ENCODE measurements at places on chromosomes 4 and X.

GRCh38 chr4:22712529-22712928 lies 19.8 kb downstream of the GBA3 start:
- DNase-seq = no peak

- no peak for DNase-seq
Observed at GRCh38 chr4:119050527-119051090, 85.0 kb upstream of the MYOZ2 start.

DNA sequence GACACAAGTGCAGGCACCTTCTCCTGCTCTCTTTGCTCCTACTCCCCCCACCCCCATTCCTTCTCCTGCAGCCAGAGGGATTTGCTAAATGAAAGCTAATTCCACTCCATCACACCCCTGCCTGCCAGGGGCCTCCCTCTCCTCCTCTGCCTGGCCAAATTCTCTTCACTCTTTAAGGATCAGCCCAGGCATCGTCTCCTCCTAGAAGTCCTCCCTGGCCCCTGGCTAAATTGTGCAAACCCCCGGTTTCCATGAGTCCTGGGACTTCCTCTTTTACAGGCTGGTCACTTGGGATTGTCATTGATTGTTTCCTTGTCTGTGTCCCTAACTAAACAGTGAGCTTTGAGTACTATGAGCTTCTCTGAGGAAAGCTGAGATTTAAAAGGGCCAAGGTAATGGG lies 8.7 kb upstream of the ABLIM2 start:
- no peak for DNase-seq

GRCh38 chr4:186685767-186686183 lies 37.9 kb downstream of the FAT1 start:
- no peak for DNase-seq

- no peak for DNase-seq
Observed at GRCh38 chr4:153509724-153510123, 43.6 kb downstream of the TMEM131L start.

DNA sequence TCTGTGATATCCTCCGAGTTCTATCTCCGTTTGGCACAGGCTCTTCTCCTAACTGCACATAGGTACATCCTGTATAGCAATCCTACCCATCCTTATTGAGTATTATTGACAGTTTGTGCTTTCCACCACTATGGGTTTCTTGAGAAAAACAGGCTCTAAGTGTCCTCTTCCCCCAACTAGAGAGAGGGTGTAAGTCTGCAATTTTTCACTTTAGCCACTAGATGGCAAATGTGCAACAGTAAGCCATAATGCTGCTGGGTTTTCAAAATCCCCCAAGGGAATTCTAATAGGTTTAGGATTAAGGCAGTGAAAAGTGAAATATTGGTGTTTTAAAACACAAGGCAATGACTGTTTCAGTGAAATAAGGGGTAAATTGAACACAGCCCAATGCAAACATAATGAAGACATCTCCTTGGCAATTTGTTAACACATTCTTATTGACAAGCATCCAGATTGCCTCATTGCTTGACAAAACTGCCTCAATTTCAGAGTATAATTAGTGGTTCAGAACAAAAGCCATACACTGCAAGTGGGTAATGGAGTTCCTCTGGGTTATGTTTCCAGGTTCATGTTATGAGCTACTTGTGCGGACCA lies 239.0 kb upstream of the HTR2C start:
- peak; percentile 10 for DNase-seq

GRCh38 chr4:304969-305680 lies at the start of gene ZNF732:
TSS of gene ZNF732 (minus strand) at chr4:305474. CDS start at chr4:305310, 164 bp downstream.
- peak; percentile 33 for DNase-seq

DNA sequence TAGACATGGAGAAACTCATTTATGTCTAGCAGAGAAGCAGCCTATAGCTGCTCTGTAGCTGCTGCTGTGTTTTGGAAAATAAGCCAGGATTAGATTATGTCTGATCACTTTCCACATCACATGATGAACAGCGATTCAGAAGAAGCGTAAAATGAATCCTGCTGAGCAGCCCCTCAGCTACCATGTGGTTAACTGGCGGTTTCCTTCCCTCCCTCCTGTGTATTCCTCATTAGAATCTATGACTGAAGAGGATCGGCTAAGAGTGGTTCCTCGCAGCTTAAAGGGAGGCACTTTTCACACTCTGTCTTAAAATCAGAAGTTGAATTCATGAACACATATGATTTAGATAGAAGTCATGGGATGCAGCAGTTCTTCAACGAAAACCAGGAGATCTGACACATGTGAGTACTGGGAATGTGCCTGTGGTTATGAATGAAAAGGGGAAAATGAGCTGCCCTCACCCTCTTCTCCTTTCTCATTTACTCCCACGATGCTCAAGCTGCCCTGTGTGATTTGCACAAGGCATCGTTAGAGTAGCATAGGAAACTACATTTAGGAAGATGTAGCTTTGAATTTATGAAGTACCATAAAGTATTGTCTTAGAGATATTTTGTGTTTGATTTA lies at the start of gene PPEF1:
TSS of gene PPEF1 (plus strand) at position 220 of the 624 bp plus-strand sequence. CDS start at position 356, 136 bp downstream.
- DNase-seq = no peak

DNA sequence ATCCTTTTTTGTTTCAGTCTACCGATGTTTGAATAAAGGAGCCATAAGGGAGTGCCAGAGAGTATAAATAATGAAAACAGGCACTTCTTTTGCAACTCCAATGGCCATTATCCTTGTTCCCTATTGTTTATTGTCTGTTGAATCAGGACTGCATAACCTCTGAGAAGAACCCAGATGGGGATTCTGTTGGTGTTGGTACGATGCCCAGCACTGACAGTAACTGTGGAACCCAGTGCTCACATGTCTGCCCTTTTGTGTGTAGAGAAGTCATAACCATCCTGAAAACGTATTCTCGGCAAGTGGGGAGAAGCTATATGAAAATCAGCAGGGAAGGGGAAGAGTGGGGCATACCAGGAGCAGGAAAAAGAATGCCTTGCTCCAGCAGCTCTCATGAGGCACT lies 195.1 kb upstream of the EDNRA start:
- peak; percentile 63 for DNase-seq

DNA sequence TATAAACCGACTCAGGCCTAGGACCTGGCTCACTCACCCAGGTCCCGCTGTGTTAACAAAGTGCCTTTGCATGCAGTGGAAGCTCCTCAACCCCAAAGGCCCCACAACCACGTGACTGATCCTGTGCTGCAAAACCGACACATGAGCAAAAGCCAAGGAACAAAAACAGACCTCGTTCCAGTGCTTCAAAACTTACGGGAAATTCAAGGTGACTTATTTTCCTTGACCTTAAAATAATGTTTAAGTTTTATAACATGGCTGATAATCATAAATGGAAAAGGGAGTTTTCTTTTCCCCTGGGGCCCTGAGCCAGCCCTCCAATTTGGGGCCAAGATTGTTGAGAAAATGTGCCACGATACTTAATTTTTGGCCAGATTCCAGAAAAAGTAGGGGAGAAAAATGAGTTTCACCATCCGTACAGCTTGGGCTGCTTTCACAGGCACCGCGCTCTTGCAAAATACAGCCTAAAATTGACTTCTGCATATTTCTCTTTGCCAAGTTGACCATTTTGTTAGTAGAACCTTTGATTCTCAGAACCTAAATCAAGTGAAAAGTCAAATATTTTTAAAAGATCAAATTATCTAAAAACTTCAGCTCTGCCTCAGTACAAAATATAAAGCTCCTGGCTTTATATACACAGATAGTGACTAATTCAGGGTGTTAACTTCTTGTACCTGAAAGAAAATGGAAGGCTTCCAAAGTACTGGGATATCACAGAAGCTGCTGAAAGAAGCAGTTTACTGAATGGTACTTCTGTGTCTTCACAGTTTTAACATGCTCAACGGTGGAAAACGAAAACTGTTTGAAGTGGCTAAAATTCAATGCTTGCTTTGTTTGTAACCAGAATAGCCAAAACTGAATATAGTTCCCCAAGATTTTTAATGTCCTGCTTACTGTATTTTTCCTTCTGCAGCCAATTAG lies 93.8 kb downstream of the APBB2 start:
- peak; percentile 76 for DNase-seq

- no peak for DNase-seq
Observed at GRCh38 chr4:126898815-126899214, 733.9 kb upstream of the INTU start.

DNA sequence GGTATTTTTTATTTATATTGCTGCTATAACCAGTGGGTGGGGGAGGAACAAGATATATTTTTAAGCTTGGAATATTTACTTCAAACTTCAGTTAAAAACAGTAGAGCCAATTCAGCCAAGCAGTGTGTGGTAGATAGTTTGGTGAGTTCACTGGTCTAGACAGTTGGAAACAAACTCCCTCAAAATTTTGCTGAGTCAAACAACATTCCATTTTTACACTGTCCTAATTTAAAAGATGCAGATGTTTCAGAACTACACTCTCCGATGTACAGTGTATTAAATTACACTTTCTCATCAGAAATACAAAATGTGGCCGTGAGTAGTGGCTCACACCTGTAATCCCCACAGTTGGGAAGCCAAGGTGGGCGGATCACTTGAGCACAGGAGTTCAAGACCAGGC lies 23.3 kb downstream of the PRKX start:
- no peak for DNase-seq

DNA sequence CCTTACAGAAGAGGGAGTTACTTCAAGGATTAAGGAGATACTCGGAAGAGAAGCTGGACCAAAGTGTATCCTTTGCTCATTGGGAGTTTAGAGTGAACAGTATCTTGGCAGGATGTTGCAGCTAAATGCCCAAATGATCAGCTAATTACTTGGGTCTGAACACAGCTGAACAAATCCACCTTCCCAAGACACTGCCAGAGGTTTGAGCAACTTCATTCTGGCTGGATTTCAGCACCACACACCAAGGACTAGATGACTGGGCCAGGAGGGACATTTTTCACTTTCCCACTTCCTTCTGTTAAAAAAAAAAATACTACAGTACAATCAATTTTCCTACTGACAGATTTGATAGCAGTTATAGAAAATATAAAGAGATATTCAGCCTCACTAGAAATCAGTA lies 324.6 kb downstream of the MID1IP1 start:
- no peak for DNase-seq

DNA sequence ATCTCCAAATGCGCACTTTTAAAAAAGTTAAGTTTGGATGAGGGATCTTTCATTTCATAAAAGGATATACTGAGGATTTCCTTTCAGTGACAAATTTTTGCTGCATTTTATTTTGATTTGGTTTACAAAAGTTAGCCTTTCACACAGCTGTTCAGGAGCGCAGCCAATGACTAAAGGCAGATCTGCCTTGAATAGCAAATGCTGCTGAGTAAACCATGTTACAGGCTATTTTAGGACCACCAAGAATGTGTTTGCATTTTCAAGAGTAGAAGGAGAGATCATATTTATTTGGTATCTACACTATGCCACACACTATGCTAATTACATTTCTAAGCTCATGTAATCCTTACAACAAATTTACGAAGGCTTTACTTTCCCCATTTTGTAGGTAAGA lies 92.1 kb downstream of the MAMLD1 start:
- DNase-seq = no peak

GRCh38 chr4:44425614-44426208 lies 22.9 kb downstream of the KCTD8 start:
- peak; percentile 68 for DNase-seq

DNA sequence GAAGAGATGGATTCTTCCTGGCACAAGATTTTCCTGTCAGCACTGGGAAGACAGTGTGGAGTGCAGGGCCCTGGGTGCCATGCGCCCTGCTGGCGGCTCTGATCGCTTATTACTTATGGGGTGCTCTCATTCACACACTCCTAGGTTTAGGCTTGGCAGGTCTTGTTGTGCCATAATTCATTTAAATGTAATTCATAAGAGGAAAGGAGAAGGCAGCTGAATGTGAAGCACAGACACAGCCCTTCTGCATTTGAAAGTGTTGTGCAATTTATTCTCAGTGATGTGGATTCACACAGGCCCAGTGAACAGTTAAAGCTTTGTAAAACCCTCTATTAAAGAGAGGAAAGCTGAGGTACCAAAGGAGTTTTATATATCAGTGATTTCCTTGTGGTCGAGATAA lies 249.7 kb downstream of the C4orf33 start:
- no peak for DNase-seq

GRCh38 chr4:184765473-184766340 lies 31.8 kb upstream of the CENPU start:
- no peak for DNase-seq

DNA sequence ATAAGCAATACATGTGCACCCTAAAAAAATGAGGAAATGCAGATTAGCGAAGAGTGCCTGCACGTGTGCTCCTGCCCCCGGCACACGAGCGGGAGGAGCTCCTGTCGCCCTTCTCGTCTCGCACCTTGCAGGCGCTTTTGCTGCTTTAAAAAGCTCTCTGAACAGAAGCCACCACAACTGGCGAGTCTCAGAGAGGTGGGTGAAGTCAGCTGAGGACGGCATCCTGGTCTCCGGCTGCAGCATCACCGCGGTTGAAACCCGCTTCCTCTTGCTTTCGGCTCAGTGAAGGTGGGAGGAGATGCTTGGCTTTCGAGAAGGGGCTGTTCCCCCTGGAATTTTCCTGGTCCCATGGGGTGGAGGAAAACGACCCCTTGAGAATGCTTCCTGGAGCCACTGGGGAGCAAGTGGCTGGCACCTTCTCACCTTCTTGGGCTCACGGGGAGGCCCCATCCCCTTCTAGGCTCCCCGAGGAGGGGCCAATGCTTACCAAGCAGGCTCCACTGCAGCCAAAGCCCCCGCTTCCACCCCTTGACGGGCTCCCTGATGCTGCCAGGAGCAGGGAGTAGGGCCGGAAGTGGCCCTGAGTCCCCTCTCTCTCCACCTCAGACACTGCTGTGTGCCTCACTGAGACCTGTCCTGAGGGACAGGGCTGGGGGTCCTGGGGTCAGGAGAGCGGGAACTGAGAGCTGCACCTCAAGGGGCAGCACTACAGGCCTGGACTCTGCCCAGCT lies 29.2 kb upstream of the MXD4 start:
- no peak for DNase-seq

GRCh38 chr4:114093221-114093715 lies 113.8 kb upstream of the ARSJ start:
- DNase-seq = no peak

DNA sequence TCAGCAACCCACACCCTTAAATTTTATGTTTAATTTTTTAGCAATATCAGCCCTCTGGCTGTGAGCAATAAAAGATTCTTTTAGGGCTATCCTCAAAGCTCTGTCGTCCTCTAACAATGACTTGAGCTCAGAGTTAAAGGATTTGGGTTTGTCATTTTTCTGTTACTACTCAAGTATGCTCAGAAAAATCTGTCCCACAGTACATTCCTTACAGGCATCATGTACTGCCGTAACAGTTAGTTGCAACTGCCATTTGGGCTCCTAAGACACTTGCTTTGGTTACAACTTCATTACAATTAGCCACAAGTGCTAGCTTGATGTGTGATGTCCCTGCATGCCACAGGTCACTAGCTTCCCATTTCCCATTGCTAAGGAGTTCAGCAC lies 33.2 kb downstream of the COQ2 start:
- no peak for DNase-seq

DNA sequence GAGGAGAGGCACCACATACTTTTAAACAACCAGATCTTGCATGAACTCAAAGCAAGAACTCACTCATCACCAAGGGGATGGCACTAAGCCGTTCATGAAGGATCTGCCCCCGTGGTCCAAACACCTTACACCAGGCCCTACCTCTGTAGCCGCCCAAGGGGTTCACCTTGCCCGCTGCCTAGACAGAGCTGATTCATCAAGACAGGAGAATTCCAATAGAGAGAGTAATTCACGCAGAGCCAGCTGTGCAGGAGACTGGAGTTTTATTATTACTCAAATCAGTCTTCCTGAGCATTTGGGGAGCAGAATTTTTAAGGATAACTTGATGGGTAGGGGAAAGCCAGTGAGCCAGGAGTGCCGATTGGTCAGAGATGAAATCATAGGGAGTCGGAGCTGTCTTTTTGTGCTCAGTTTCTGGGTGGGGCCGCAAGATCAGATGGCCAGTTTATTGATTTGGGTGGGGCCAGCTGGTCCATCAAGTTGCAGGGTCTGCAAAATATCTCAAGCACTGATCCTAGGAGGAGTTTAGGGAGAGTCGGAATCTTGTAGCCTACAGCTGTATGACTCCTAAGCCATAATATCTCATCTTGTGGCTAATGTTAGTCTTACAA lies 364.7 kb downstream of the PCDH7 start:
- DNase-seq = no peak
